ENCODE measurements at places on chromosomes 1 and 21.

GRCh38 chr1:185425163-185425562 lies 108.1 kb upstream of the IVNS1ABP start:
- no peak for DNase-seq

- no peak for DNase-seq
Measured at GRCh38 chr1:169126335-169126734, 19.8 kb downstream of the ATP1B1 start.

DNA sequence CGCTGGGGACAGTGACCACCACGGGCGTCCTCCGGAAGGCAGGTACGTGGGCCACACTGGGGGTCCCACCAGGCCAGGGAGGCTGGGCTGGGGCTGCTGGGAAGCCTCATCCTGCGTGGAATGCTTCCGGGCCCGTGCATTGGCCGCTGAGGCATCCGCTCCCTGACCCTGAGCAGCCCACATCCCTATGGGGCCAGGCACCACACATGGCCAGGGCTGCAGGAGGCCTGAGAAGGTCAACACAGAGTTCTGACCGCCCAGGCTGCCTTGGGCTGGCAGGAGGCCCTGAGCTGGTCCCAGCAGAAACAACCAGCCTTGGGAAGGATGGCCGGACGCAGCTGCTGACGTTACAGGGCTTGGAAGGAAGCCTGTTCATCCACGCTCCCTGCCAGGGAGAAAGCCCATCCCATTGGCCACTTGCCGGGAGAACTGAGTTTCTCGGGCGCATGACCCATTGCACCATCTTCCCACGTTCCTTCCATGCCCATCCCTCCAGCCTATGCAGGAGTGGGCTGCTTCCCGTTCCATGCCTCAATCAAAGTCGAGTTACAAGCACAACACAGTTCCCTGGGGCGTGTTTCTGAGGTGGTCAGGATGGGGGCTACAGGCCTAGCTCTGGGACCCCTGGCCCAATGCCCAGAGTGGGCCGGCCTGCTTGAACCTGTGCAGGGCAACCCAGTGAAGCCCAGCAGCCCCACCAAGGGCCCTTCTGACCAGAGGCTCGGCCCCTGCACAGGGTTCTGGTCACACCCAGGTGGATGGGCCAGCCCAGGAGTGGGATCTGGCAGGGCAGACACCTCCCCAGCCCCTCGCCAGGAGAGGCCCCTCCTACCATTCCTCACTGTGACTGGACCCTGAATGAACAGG lies 31.7 kb downstream of the TRIM11 start:
- DNase-seq = no peak

GRCh38 chr21:44984792-44985440 lies 45.1 kb downstream of the SLX9 start:
- no peak for DNase-seq

DNA sequence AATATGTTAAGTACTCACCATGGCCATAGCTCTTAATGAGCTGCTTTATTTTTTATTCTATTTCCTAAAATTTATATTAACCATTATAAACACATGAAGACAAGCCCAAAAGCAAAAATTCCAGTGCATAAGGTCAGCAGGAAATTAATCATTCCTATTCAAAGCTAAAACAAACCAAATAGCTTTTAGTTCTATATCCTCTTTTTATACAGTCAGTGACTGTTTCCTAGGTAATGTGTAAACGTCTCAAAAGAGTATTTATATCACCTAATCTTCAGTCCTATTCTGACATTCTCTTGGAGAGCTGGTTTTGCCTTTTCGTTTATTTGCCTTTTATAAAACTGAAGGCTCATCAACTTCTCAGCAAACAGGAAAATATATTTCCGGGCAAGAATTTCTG lies 4.2 kb downstream of the GOLPH3L start:
- DNase-seq = no peak

- no peak for DNase-seq
Measured at GRCh38 chr1:64909031-64909430, 57.3 kb downstream of the JAK1 start.

DNA sequence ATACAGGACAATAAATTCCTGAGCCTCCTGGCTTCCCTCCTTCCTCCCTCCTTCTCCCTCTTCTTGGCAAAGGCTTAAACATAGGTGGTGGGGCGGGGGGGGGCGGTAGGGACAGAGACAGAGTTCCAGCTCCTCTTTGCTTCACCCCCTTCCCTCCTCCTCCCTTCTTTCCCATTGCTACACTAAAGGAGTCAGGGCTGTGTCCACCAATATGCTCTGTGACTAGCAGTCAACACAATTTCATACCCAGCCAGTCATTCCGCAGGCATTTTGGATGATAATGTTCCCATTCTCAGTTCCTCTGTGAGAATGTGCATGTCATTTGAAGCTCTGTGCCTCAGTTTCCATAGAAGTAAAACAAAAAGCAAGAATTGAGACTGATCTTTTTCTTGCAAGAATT lies 1.7 kb downstream of the LMOD1 start:
- no peak for DNase-seq

GRCh38 chr21:38628349-38628748 lies 130.1 kb upstream of the ERG start:
- DNase-seq = no peak

GRCh38 chr1:25083481-25084345 lies 148.6 kb downstream of the SYF2 start:
- no peak for DNase-seq

All from stimulated activated CD8-positive, alpha-beta memory T cell treated with anti-CD3 and anti-CD28 coated beads, Interleukin-12 subunit alpha, Interleukin-12 subunit beta, amount 100 ng/mL, for 1 hour (primary cell).